Pulmonary artery endothelial cell (primary cell): ENCODE measurements at places on chromosomes 7 and 10. TPM values are rescaled to one million over a fixed set of nuclear protein-coding genes. Genes with fewer than 3 reads are reported as not detected.

The NRP1 gene
- 249 and 316 TPM in 2 replicates for total RNA-seq

GRCh38 chr10:77007834-77008233 lies 629.8 kb downstream of the KCNMA1 start:
- DNase-seq, result no peak

- no peak for DNase-seq
Observed at GRCh38 chr10:122245136-122245535, 26.0 kb upstream of the BTBD16 start.

DNA sequence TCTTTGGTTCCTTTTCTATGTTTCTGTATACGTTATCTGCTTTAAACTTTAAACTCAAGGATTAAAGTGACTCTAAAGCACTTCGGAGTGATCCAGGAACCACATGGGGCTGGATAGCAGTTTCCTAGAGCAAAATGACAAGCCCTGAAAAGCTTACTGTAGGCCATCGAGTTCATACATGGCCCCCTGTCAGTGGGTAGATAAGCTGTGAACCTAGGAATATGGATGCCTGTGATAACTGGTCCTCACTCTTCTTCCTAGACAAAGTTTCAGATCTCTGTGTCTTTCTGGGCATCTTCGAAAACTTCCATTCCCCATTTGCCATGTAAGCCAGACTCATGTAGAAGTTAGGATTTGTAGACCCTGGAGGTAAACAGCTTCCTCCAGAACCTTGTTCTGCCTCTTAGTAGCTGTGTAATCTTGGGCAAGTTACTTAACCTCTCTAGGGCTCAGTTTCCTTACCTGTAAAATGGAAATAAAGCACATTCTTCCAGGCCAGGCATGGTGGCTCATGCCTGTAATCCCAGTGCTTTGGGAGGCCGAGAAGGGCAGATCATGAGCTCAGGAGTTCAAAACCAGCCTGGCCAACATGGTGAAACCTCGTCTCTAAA lies 49.3 kb upstream of the KMT2E start:
- DNase-seq, result no peak

The CDK6 gene
- 22.0 and 33.7 TPM in 2 replicates for total RNA-seq

GRCh38 chr10:95694665-95695064 lies 938 bp upstream of the TCTN3 start:
- no peak for DNase-seq

The GPRIN2 gene
- total RNA-seq, result not detected in 2 replicates

GRCh38 chr10:110003524-110003885 lies 4.3 kb upstream of the ADD3 start:
- no peak for DNase-seq

DNA sequence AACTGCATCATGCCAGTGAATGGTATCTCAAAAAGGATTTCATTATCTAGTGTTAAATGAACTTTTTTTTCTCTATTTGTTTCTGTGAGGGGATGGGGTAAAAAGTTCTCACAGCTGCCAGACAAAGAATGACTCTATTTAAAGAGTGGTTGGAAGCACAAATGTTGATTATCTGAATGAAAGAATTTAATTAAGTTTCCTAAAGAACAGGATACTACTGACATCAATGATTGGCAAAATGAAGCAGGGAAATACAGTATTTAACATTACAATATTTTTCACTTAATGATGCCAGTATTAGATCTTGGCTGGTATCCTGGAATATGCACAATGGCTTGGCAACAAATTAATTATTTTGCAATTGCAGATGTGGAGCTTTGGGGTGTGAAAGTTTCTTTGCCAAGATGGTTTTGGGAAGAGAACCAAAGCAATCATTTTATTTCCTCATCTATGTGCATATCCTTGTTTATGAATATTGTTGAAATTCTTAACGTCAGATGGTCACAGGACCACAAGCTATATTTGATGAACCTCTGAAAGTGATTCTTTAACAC lies 336.8 kb downstream of the ARL4A start:
- DNase-seq, result peak; percentile 60

DNA sequence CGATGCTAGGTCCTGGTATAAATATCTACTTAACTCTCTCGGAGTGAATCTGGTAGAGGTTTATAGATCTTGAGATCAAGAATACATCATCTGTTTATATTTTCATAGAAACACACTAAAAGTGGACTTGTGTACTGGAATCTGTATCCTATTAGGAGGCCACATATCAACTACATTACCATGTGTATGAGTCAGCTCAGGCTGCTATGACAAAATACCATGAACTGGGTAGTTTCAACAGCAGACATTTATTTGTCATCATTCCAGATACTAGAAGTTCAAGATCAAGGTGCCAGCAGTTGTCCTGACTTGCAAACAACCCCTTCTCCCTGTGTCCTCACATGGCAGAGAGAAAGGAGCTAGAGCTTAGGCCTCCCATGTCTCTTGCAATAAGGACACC lies 113.9 kb upstream of the PFKP start:
- no peak for DNase-seq

DNA sequence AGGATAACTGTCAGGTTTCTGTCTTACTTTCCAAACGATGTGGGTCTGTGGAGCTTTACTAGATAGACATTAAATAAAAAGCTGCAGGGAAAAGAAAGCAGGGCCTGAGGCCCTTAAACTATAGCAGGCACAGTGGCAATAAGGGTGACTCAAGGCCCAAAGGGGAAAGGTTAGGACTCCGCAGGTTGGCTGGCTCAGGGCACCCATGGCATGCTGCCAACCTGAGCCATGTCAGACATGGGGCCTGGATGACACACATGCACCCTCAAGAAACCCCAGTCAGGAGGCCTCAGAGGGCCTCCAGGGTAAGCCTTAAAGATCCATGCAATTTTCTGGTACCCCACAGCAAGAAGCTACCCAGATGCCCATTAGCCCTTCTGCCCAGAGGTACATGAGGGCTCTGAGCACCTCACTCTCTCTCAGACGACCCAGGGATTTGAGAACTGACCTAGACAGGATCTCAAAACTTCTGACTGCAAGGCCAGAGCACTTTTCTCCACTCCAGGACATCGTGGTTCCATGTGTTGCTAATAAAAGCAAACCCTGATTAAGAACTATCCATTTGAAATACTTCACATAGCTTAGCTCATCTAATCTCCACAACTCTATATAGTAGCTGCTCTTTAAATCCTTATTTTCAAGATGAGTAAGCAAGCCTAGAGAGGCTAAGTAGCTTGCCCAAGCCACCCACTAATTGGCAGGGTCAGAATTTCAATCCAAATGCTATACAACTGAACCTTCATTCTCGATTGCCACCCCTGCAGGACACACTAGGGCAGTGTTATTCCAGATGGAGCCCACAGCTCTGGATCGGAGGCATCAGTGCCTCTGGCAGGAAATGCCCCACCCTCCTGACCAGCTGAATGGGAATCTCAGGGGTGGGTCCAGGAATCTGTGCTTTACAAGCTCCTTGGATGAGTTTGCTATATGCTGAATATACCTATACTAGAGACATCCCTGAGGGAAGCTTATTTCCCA lies 132.5 kb upstream of the EFCAB10 start:
- DNase-seq, result no peak

The LRRC4 gene
- total RNA-seq, result 0.40 and 0.99 TPM in 2 replicates

The CCDC146 gene
- total RNA-seq, result 0.53 and 0.86 TPM in 2 replicates
